ENCODE measurements at places on chromosomes 2 and 18. TPM values are rescaled to one million over a fixed set of nuclear protein-coding genes. Genes with fewer than 3 reads are reported as not detected.

Gene MARCHF4
- polyA plus RNA-seq: not detected

Gene RBBP8
- 30.3 TPM for polyA plus RNA-seq

Gene ACKR3
- 5.7 TPM for polyA plus RNA-seq

Gene MAPRE2
- 31.9 TPM for polyA plus RNA-seq

Gene VWA3B
- polyA plus RNA-seq: 0.69 TPM

Gene TMEM182
- polyA plus RNA-seq: 6.8 TPM

Gene SAP130
- polyA plus RNA-seq: 23.9 TPM

Gene LOXHD1
- not detected for polyA plus RNA-seq
